ENCODE measurements at places on chromosomes 6 and 20.

DNA sequence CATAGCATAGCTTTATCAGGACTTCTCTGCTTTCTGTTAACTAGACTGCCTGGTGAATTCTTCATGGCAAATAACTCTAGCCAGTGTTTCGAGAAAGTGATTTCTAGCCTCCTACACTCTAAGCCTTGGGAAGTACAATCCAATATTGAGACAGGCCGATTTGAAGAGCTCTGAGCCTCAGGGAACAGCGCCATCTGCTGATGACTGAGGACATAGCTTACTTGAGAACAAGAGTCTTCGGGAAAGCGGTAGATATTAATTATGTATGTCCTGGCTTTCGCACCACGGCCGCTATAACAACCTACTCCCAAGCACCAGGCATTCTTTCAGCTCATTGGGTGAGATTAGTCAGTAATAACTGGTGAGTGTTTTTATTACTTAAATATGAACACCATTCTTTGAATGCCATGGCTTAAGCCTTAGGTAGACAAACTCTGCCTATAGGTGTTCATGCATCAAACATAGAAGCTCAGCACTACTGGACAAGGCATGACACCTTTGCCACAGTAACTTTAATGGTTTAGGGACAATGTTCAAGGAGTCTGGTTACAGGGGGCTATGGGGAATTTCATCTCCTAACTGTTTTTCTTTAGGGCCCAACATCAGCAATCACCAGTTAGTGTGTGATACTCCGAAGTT, 518.6 kb downstream of the BMP2 start:
- DNase-seq: peak; percentile 66

- no peak for DNase-seq
Observed at GRCh38 chr20:46172961-46173536, 54.9 kb downstream of the CD40 start.

DNA sequence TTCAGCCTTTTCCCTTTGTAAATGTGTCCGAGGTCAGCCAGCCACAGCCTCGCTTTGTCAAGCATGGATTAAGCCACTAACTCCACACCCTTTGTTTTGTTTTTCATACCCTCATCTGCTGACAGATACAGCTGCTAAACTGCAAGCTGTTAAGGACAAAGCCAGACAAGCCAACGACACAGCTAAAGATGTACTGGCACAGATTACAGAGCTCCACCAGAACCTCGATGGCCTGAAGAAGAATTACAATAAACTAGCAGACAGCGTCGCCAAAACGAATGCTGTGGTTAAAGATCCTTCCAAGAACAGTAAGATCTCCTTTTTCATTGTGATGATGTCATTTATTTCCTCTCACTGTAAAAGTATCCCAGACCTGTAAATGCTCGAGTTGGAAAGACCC, 269.3 kb downstream of the ARHGAP18 start:
- no peak for DNase-seq

DNA sequence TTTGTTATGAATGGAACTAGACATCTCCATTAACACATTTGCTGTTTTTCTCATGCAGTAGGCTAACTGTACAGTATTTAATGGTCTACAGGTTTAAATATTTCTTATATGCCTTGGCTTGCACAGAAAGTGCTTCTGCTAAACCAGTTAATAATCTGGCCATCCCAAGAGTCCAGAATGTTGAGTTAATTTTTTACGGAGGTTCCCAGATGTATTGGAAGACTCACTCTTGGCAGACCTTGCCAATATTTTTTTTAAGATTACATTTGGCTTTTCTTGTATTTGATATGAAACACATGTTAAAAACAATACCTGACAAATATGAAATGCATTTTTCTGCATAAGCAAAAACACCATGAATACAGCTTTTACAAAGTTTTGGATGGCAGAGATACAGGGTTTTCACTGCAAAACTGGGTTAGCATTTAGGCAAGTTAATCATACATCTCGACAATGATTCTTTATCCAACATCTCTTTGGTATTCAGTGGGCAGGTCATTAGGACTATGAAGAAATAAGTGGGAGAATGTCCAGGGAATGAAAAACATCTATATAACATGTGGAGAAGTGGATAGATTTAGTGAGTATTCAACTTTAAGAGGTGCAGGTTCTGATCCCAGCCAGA, 94.0 kb downstream of the SGK1 start:
- no peak for DNase-seq

DNA sequence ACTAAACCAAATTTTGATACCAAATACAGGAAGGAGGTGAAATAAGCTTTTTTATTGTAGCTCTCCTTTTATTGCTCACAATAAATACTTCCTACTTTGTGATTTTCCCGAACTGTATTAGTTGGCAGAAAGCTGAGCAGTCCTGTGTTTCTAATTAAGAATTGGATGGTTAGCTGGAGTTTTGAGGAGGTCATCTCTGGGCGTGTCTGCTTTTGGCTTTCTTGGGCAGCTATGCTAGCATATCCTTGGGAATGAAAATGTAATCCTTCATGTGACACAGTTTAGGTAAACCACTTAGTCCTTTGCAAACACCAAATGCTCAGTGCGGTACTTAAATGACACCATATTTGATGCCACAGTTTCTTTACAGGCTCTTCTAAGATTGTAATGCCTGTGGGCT, 67.5 kb downstream of the MTHFD1L start:
- no peak for DNase-seq

GRCh38 chr6:45115696-45116095, 212.4 kb upstream of the RUNX2 start:
- no peak for DNase-seq

DNA sequence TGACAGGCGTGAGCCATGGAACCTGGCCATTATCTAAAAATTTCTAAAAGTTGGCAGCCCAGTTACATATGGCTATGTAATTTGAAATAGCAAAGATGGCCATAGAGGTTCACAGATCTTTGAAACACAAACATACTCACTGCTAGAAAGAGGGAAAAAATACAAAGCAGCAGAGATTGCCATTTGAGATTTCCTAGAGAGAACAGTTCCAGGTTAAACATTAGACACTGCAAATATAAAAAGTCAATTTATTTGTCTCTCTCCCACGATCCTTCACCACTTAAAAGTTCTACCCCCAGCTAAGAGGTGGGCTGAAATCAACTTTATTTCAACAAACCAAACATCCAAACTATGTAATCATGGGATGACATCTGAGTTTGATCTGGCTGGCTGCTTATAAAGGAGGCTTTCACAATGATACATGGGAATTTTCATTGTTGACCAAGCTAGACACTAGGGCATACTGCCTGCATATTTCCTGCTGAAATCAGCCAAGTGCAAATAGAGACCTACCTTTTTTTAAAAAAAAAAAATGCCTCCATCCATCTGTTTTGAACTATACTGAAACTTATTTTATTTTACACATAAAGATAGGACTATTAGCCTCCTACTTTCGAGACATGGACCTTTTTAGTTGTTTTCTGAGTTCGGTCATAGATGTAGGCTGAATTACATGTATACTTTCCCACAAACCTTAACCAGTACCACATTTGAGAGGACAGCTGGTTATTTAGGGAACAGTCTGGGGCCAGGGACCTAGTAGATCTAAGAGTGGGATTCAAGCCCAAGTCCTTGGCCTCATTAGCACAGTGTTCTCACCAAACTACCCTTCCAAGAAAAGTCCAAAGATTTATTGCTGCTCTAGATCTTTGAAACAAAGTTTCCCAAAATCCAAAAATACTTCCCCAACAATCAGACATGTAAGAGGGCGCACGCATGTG, 16.6 kb downstream of the DCDC2 start:
- DNase-seq: no peak

GRCh38 chr6:154356690-154357089, at the start of gene IPCEF1:
Gene IPCEF1 (minus strand): TSS chr6:154356803. CDS start chr6:154265947, 90,856 bp downstream.
- no peak for DNase-seq

- DNase-seq: no peak
Observed at GRCh38 chr6:79009819-79010218, 68.2 kb downstream of the PHIP start.

DNA sequence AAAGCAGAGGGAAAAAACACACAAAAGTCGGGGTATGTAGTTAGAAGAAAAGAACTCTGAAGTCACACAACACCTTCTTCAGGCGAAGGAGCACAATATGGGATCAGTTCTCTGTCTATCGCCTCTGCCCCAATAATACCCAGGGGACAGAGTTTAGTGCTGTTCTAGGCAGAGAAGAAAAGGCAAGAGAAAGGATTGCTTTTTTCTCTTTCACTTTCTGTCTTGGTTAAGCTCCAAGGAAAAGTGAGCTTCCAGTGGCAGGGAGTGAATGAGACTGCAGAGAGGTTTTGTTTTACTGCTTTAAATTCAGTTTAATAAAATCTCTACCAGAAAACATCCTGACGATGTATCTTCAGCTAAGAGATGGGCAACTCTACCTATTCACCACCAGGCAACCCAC, 86.6 kb upstream of the STXBP5 start:
- no peak for DNase-seq

- peak; percentile 1 for DNase-seq
Observed at GRCh38 chr20:8414586-8415274, 282.7 kb downstream of the PLCB1 start.

DNA sequence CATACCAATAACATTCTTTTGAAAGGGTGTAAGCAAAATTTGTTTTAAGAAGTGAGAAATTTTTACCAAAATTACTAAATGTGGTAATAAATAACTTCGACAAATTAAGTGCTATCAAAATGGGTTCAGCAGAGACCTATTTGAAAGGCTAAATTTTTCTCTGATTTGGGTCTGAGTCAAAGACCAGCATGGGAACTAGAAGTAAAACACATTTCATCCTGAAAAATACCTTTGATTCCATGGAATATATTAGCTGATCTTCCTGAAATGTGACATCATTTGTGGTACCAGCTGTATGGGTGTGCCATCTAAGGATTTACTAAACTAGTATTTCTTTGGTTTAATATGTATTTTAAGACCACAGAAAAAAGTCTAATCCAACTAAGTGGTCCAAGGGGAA, 63.6 kb downstream of the BLOC1S5 start:
- DNase-seq: no peak

- peak; percentile 18 for DNase-seq
Observed at GRCh38 chr6:115133790-115134189, 791.0 kb upstream of the HS3ST5 start.

GRCh38 chr20:24497851-24498250, 28.4 kb downstream of the SYNDIG1 start:
- DNase-seq: no peak

DNA sequence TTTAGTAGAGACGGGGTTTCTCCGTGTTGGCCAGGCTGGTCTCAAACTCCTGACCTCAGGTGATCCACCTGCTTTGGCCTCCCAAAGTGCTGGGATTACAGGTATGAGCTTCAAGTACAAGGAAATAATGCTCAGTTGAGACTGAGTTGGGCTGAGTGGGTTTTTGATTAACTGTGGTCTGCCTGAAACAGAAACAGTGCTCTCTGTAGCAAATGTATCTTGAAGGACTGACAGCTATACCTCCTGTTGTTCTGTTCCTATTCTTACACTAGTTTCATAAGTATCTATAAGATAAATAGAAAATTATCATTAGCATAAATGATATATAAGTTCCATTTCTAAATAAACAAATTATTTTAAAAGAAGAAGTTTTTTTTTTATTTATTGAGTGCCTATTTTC, 142.8 kb upstream of the PTPRK start:
- no peak for DNase-seq

- no peak for DNase-seq
Observed at GRCh38 chr6:97081010-97081590, 156.6 kb downstream of the KLHL32 start.

- DNase-seq: no peak
Observed at GRCh38 chr6:149050160-149050559, 267.4 kb upstream of the TAB2 start.

GRCh38 chr20:59204165-59204894, 40.7 kb downstream of the ZNF831 start:
- DNase-seq: no peak

DNA sequence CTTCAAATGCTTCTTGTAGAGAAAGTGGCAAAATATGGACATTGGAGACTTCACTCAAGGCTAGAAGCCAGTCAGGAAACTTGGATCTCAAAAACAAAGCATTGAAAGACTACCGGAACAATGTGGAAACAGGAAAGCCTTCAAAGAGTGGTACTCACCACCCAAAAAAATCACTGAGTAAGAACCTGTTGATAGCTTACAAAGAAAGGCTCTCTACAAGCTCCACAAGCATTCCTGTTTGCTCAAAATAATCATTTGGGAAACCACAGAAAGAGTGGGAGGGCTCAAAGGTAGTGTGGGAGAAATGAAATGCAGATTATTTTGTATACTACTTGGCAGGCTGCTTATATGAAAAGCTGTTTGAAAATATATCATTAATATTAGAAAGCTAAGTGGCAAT, 9.5 kb upstream of the DST start:
- DNase-seq: no peak

DNA sequence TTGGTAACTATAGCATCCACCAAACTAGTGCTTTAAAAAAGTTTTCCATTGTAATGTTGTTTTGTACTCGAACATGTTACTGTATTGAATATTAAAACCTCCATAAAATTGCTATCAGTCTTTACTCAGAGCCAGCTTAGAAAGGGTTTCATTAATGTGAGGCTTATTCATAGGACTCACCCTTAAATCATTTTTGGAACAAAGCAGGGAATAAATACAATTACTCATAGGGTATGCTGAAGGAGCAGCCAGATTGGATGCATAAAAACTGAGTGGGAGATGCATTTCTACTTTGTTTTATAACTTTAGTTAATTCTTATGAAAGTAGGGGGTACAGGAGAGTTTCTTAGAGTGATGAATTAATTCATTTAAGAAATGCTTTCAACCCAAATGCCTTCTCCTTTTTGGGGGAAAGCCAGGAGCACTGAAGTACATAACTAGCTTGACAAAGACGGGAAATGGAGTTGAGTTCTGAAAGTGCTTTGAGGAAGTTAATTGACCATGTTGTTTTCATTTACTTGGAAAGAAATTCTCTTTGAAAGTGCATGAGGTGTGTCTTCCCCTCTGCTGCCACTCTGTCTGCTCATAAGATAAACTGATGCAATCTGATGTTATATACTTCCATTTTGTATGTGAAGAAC, 90.3 kb downstream of the RNF144B start:
- no peak for DNase-seq
